ENCODE measurements at places on chromosomes 3 and 15.

- no peak for DNase-seq
Observed at GRCh38 chr3:50270422-50271224, 1.7 kb downstream of the SEMA3B start.

GRCh38 chr3:56935811-56936210, 124.7 kb upstream of the SPATA12 start:
- DNase-seq, result no peak

GRCh38 chr15:92906563-92907081, 6.5 kb downstream of the CHD2 start:
- DNase-seq, result no peak

GRCh38 chr15:78978601-78979179, 33.8 kb upstream of the CTSH start:
- no peak for DNase-seq

DNA sequence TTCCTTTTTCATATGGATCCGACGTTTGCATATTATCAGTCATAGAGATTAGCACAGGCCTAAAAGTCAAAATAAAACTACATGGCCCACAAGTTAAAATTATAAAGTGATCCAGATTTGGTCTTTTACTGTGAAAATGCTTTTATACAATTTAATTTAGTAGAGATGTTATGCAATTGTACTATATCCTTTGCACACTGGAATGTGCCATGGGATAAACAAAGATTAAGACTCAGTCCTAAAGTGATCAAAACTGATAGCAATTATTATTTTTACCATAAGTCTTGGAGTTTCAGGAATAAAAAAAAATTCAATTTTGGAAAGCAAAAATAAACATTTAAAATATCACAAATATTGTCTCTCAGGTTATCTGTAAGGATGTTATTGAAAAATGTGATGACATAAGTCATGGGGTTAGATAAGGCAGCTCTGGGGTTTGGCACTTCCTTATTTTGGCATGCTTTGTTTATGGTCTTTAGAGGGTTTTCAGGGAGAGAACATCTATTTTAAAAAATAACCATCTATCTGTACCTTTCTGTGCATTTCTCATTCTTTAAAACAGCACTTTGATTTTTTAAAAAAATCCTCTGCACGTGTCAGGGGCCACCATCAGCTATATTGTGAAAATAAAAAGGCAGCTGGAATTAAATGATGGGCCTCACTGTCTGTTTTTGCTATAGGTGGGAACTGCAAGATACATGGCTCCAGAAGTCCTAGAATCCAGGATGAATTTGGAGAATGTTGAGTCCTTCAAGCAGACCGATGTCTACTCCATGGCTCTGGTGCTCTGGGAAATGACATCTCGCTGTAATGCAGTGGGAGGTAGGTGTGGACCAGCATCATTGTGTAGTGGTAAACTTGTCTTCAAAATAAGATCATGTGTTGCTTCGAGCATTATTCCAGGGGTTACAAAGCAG, 67.3 kb downstream of the TGFBR2 start:
- no peak for DNase-seq

DNA sequence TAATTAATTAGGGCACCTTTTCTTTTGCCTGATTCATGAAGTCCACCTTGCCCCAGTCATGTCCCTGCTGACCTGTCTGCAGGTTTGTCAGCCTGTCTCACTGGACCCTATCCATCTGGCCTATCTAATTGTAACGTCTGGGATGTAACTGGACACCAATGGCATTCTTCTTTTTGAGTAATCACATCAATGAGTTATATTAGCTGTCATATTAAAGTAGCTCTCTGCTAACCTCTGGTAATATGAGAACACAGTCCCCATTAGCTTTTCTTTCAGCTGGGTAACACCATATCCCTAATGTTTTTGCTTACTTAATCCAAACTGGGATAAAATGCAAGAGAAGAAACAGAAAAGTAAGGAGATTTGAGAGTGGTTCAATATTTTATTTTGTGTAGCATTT, 166.2 kb upstream of the VEPH1 start:
- DNase-seq, result no peak

DNA sequence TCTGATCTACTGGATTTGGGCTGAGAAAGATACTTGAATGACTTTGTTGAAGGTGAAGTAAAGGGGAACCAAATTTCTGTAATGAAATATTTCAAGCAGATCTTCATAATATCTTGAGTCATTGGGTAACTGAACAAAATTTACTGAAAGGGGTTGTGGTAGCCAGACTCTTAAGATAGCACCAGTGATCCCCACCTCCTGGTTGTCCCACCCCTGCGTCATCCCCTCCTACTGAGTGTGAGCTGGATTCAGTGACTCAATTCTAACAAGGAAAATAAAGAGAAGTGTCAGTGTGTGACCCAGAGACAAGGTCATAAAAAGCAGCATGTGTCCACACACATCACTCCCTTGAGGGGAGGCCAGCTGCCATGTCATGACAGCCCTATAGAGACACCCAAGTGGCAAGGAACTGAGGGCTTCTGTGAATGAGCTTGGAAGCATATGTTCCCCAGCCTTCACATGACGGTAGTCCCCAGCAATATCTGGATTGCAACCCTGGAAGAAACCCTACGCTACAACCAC, 107.1 kb downstream of the MECOM start:
- no peak for DNase-seq

DNA sequence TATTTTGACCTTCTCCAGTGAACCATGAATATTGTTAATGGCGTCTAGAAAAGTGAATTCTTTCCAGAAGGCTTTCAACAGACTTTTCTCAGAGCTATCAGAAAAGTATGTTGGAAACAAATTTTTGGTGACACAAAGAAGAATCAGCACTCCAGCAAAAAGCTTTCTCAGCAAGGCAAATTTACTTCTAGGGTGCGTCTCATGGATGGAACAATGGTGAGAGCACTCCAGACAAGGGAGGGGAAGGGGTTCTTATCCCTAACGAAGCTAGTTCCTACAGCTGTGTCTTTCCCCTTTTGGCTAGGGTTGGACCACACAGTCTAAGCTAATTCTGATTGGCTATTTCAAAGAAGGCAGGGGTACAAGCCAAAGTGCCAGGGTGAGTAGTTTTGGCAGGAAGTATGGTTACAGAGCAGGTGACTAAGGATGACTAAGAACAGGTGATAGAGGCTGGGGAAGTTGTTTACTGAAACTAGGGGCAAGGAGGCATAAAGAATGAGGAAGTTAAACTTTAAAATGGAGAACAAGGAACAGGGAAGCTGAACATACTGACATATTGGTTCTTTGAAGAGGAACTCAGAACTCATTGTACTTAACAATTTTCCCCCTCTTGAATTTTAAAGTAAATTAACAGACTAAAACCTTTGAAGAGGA, 959.8 kb downstream of the NAALADL2 start:
- DNase-seq, result no peak

DNA sequence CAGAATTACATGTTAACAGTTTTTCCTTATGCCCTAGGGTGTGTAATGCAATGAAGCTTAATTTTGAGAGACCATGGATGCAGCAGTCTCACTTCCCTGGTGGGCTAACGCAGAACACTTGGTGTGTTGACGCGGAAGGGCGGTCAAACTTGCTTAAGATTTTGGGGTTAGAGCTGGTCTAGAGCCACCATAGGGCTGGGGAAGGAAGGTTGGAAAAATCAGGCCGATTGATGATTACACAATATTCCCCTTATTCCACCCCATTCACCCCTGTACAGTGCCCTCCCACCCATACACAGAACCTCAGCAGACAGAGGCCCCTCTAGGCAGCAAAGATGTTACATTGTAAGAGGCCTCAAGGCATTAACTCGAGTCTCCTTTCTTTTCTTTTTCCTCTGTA, 24.3 kb downstream of the VGLL4 start:
- no peak for DNase-seq

- DNase-seq, result no peak
Observed at GRCh38 chr3:99549957-99550603, 88.3 kb upstream of the COL8A1 start.

- DNase-seq, result no peak
Observed at GRCh38 chr3:142958707-142959106, 4.8 kb downstream of the PAQR9 start.

DNA sequence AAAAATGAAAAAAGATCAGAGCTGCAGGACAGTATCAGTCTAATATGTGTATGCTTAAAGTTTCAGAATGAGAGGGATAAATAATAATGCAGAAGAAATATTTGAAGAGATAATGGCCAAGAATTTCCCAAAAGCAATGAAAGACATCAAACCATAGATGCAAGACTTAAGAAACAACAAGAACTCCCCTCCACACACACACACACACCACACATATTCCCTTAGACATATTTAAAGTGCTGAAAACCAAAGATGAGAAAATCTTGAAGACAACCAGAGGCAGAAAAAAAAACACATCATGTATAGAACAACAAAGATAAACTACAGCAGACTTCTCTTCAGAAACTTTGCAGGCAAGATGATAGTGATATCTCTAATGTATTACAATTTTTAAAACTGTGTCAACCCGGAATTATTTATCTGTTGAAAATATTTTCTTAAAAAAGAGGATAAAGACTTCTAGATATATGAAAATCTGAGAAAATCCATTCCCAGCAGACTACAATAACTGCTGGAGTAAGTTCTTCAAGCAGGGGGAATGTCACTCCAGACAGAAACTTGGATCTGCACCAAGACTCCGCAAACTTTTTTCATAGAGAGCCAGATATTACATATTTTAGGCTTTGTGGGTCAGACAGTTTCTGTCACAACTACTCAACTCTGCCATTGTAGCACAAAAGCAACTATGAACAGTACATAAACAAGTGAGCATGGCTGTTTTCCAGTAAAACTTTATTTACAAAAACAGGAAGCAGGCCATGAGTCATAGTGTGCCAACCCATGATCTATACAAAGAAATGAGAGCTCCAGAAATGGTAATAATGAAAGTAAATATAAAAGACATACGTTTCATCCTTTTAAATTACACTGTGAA, 223.4 kb upstream of the CGNL1 start:
- DNase-seq, result no peak

GRCh38 chr3:127370906-127371305, 83.1 kb upstream of the PRR20G start:
- no peak for DNase-seq

GRCh38 chr15:89088605-89089315, 504 bp downstream of the ABHD2 start:
- no peak for DNase-seq

- DNase-seq, result no peak
Observed at GRCh38 chr3:11423868-11424267, 151.7 kb downstream of the ATG7 start.

DNA sequence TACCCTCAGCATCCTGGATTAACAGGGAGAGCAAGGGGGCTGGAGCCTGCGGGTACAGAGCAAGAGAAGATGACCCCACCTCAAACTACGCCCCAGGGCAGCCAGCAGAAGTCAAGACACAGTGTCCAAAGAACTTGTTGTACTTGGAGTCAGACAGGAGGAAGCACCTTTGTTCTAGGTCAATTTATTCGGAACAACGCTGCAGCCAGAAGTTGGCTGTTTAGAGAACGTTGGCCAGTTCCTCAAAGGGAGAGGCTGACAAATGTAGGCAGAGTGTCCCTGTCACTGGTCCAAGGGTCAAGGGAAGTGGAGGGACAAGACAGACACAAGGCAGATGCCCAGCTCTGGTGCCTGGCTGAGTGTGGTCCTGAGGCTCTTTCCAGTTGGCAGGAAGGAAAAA, 32.1 kb upstream of the PIAS1 start:
- DNase-seq, result no peak

- DNase-seq, result no peak
Observed at GRCh38 chr15:63054985-63055384, 12.4 kb downstream of the TPM1 start.

DNA sequence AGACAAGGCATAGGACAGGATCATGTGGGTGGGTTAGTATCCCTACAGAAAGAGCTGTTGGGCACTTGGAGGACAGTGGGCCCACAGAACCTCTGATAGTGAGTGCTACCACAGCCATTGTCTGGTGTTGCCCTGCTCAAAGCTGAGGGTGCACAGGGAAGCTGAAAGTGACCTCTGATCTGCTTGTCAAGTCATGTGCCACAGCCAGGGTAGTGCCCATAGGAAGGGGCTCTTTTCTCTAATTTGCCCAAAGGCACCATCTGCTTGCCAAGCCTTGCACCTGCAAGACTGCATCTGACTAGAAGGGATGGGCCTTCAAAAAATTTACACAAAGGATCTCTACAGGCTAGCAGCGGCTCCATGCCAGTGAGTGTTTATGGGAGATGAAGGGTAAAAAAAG, 87.4 kb upstream of the GSK3B start:
- DNase-seq, result no peak

- no peak for DNase-seq
Observed at GRCh38 chr3:149415484-149415883, 38.0 kb upstream of the TM4SF1 start.

DNA sequence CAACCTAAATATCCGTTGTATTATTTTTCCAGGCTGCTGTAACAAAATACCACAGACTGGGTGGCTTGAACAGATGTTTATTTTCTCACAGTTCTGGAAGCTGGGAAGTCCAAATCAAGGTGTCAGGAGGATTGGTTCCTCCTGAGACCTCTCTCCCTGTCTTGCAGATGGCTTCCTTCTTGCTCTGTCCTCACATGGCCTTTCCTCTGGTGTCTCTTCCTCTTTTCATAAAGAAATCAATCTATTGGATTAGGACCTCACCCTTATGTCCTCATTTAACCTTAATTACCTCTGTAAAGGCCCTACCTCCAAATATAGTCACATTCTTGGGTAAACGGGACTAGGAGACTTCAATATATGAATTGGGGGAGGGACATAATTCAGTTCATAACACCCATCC, 89.2 kb upstream of the PLCL2 start:
- DNase-seq, result no peak

DNA sequence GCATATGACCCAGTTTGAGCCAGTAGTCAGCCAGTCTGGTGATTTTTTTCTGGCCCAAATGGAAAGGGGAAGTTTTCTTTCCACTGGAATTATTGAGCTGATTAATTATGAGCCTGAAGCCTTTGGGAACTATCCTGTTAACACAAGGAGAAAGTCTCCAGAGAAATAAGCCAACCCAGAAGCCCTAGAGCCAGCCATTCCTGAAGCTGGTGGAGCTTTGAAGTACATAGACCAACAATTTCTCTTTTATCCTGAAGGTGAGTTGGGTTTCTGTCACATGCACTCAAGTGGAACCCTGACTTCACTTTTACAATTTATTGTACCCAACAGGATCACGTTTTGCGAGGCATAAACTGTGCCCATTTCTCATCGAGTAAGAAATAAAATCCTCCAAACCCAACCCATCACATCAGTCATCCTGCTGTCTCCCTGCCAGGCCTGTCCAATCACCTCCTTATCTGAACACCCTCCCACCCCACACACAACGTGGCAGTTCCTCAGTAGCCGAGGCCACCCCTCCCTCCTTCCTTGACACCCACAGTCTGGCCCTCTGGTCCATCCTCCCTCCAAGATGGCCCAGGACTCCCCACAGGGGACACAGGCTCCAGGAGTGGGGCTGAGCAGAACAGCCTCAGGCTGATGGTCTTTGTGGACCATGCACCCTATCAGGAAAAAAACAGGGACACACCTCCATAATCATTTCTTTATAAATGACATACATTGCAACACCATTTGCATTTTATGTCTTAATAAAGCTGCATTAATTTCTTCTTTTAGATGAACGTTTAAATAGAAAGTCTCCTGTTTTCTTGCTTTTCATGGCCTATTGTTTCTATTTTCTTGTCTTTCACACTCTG, 55.7 kb upstream of the GATA2 start:
- DNase-seq, result no peak

GRCh38 chr3:147472846-147473245, 63.7 kb downstream of the ZIC1 start:
- no peak for DNase-seq

- no peak for DNase-seq
Observed at GRCh38 chr3:143222505-143222904, 102.9 kb downstream of the CHST2 start.

Measured in iPS DF 19.7 (cell line).